ENCODE measurements at places on chromosomes 7 and 10. TPM values are rescaled to one million over a fixed set of nuclear protein-coding genes. Genes with fewer than 3 reads are reported as not detected.

The NEBL gene
- not detected for total RNA-seq

The SPDYE1 gene
- total RNA-seq, result 0.11 TPM

The SFXN3 gene
- total RNA-seq, result 68.6 TPM

The TLX1 gene
- total RNA-seq, result not detected

DNA sequence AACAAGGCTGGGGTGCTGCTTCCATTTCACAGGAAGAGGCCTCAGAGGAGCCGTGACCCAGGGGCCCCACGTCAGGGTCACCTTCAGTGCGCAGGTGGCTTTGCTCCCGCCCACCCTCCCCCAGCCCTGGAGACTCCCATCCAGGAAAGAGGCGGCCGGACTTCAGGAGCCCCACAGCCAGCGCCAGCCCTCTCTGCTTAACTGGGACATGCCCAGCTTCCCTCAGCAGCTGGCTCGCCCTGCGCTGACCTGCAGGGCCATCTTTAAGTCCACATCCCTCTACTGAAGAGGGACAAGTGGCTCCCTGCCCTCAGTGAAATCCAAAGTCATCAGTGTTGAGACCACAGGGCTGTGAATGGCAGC is 141.9 kb upstream of the PPP2R2D start:
- no peak for DNase-seq

- DNase-seq, result peak; percentile 60
Observed at GRCh38 chr7:129144834-129145668, 544 bp downstream of the TSPAN33 start.

DNA sequence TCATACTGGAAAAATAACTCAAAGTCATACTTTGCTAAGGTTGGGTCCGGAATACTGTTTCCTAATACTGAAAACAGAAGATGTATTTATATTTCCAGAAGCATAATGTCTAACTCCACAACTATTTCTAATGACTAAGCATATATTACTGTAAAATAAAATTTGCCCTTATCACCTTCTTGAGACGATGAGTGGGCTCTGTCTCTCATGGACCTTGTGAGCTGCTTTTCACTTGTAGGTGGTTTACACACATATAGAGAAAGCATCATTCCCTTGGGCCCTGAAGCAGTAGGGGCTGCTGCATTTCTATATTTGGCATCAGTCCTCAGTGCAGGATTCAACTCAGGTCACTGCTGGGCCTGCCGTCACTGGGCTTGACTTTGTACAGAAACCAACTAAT is 10.7 kb upstream of the FAM13C start:
- DNase-seq, result no peak

DNA sequence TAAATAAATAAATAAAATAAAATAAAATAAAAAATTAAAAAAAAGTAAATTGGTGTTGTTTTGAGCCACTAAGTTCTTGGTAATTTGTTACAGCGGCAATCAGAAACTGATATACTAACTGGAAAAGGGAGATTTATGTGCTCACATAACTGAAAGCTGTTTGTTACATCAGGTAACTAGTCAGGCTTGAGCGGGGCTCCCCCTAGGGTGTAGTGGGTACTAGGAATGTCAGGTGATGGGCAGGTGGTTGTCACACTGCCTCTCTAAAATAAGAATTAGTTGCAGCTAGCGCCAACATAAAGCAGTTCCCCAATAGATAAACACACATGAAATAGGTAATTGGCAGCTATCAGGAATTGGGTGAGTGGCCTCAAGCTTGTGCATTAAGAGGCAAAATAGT is 1336.9 kb downstream of the XPNPEP1 start:
- no peak for DNase-seq

GRCh38 chr10:104139221-104139620 is 17.2 kb downstream of the SFR1 start:
- no peak for DNase-seq

DNA sequence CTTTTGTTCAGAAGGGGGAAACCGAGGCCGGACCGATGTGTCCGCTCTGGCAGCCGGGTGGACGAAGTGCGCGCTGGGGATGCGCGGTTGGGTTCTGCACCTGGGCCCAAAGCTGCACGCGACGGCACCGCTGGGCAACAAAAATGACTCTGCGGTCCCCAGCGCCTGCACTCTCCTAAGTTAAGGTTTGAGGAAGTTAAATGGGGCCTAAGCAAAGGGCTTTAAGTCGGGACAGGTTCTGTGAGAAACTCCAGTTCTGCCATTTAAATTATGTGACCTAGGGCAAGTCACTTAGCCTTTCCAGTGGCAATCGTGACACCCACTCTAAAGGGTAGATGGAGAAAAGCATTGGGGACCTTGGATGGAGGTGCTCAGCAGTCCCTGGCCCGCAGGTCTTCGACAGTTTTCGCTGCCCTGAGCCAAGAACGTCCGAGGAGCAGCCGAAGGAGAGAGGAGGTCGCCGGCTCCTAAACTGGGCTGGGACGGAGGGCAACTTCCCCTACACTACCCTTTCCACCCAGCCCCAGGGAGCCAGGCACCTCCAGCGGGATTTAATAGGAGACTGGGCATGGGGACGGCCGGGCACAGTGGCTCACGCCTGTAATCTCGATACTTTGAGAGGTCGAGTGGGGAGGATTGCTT is 534 bp upstream of the ACBD5 start:
- DNase-seq, result peak; percentile 59

GRCh38 chr10:74189999-74190421 is 39.0 kb downstream of the ADK start:
- no peak for DNase-seq

Measured in activated naive CD8-positive, alpha-beta T cell treated with anti-CD3 and anti-CD28 coated beads, Interleukin-2, amount 10 ng/mL, durations not matched to agents 7 days and 5 days (primary cell).